ENCODE measurements at places on chromosomes 4 and X. TPM values are rescaled to one million over a fixed set of nuclear protein-coding genes. Genes with fewer than 3 reads are reported as not detected.

Gene NDNF
- 9.2 TPM for total RNA-seq

DNA sequence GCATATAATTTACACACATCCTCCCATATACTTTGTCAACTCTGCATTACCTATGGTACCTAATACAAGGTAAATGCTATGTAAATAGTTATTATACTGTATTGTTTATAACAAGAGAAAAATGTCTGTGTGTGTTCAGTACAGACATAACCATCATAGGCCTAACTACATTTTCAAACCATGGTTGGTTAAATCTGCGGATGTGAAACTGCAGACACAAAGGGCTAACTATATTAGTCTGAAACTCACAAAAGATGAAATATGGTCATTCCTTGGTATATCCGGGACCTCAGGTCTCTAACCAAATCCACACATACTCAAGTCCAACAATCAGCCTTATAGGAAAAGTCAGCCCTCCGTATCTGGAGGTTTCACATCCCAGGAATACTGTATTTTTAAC is 13.5 kb downstream of the MAPK10 start:
- DNase-seq, result no peak

DNA sequence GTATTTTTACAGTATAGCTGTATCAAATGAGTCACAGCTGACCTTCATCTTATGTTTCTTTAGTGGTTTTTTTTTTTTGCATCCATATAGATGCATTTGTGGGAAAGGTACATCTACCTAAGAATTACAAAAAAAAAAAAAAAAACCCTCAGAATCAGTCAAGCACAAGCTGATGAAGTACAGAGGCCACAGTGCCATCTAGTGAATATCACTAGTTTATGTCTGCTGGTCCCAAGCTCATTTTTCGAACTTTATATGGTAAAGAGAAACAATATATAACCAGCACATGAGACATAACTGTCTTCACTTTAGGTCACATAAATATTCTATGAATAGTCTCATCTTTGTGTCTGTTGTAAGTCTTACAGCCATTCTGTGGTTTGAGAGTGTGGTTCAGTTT is 220.1 kb downstream of the DLG3 start:
- no peak for DNase-seq

DNA sequence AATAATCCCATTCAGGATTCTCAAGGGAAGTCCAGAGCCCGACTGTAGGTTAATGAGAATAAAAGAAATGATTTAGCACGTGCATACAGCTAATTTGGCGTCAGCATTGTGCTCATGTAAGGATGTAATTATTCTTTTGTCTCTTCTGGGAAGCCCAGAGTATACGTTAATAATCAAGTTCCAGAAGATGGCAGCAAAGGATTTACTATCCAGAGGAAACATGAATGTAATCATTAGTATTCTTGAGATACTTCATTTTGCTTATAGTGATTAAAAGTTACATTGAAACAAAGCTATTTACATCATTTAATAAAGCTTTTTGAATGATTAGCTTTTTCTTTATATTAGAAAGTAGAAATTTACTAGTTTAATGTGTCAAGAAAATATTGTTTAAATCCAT is 27.1 kb upstream of the MAP9 start:
- no peak for DNase-seq

Gene RBM46
- total RNA-seq, result not detected

Gene CPZ
- 2.9 TPM for total RNA-seq

DNA sequence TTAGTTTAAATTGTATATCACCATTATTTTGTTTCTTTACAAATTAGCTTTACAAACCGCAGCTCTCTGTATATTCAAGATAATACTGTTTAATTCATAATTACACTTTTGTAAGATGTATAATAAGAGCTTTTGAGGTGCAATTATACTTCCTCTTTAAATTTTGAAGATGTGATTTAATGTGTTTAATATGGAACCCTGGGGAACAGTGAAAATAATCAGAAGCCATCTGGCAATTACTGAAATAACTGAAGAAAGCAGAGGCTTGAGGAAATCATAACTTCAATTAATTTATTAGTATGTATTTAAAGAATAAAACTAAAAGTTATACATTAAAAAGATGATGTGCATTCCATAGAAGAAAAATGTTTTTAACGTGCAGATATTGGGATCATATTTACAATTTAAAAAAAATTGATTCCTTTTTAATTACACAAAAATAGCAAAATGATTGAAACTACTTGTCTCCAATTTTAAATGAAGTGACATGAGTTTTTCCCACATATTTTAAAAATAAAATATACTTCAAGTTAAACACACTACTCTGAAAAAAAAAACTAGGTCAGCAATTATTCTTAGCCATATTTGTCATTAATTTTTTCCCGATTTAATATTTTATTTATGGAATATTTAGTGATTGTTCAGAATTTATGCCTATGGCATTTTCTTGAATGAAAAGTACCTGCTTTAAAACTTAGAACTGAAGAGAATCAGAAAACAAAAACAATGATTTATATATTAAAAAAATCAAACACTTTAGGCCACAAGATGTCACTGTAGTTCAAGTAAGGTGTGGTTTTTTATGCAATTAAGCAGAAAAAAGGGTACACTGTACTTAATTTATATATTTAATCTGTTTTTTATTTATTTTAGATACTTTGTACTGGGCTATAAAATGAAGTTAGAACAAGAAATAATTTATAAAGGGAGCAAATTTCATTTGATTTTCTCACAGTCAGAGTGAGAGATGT is 942.7 kb upstream of the NDST4 start:
- no peak for DNase-seq

- no peak for DNase-seq
Observed at GRCh38 chr4:123701131-123701575, 304.6 kb downstream of the SPRY1 start.

Gene RBMX
- 91.5 TPM for total RNA-seq

GRCh38 chr4:155667568-155668511 is 1.2 kb downstream of the GUCY1A1 start:
- peak; percentile 38 for DNase-seq

DNA sequence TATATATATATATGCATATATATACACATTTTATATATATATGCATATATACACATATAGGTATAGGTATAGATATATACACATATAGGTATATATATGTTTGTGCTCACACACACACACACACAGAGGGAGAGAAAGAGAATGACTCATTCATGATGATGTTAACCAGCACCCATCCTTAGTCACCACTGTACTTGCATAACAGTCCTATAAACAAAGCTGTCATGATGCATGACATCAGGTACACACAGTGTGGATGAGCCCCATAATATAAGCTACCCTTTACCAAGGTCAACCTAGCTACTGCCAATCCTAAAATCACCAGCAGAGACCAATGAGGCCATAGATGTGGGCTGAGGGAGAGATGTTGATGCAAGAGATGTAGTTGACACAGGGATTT is 1408.0 kb downstream of the RAPGEF2 start:
- DNase-seq, result no peak

DNA sequence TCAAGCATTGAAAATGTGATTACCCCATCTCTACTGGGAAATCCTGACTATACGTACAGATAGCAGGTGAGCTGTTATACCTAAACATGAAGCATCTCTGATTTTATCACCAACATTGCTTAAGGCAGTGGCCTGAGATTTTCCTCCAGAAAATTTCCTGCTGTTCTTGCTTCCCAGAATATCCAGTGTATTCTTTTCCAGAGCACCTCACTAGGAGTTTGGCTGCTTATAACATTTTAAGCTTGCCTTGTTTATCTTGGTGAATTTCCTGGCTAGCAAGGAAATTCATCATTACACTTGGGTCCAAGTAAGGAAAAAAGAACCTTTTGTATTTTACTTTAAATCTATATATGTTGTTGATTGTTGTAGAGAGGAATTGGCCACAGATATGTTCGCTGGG is 73.0 kb upstream of the CLCN4 start:
- no peak for DNase-seq

Gene EGF
- total RNA-seq, result 3.9 TPM

DNA sequence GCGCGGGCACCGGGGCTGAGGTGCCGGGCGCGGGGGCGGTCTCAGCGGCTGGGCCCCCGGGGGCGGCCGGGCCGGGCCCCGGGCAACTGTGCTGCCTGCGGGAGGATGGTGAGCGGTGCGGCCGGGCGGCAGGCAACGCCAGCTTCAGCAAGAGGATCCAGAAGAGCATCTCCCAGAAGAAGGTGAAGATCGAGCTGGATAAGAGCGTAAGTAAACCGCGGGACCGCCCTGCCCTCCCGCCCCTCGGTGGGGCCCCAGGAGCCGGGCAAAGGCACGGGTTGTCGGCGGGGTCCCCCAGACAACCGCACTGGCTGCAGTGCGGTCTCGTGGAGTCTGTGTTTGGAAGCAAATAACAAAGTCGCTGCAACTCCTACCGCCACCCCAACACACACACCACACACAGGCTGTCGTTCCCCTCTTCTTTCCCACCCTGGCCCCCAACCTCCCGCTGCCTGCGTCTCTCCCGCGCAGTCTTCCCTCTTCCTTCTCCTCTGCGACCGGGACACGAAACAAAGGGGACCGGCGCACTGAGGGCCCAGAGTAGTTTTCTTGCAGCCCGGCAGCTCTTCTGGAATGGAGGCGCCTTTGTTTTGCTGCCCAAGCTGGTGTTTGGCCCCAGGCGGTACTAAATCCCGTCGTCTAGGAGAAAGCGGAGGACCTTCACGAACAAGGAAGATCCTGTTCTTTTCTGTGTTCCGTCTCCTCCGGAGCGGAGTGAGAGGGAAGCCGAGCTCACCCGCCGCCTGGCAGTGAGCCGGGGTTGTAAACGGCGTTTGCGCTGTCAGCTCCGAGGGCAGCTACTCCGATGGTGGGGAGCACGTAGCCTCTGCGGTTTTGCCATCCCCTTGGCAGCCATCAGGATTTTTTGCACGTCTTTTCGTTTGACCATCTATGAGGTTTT is 788 bp downstream of the SAP30 start:
- DNase-seq, result peak; percentile 68

- DNase-seq, result no peak
Observed at GRCh38 chrX:135944486-135944885, 29.3 kb downstream of the MMGT1 start.

- no peak for DNase-seq
Observed at GRCh38 chr4:121633653-121634052, 63.1 kb downstream of the ANXA5 start.

- no peak for DNase-seq
Observed at GRCh38 chrX:25427873-25428555, 412.2 kb upstream of the ARX start.
